HCEC 1CT (cell line): ENCODE measurements at places on chromosomes 7 and 10.
A peak's percentile ranks its signal among the peaks of the same experiment; 100 is the strongest.

DNA sequence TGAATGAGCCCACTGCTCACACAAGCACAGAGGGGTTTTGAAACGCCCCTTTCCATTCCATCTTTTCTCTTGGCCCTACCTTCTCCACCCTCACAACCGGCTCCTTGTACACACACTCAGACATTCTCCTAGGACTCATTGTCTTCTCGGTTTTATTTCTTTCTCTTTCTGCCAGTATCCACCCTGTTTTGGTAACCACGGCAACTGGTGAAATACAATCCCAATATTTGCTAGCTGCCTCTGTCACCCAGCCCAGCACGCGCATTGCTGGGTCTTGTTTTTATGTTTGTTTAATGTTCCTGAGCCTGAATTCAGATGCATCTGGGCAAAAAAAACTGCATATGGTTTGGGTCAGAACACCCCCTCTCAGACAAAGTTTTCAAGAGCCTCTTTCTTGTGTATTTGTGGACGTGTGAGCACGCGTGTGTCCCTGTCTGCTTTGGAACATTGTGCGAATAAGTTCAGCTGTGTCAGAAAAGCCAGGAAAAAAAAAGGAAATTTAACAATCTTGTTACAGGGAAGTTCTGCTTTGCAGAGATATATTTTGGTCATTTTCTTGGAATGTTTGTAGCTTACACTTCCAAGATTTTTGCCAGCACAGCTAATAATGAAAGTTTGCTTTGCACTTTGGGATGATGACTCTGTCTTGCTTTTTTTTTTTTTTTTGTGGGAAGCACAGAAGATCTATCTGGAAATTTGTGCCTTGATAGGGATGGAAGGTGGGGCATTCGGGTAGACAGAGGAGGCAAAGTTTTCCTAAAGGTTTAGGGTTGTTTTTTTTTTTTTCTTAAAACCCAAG, 225.9 kb downstream of the TRIL start:
- DNase-seq: no peak

- DNase-seq: no peak
These were observed 62.7 kb upstream of the FZD1 start for GRCh38 chr7:91201442-91202113.

DNA sequence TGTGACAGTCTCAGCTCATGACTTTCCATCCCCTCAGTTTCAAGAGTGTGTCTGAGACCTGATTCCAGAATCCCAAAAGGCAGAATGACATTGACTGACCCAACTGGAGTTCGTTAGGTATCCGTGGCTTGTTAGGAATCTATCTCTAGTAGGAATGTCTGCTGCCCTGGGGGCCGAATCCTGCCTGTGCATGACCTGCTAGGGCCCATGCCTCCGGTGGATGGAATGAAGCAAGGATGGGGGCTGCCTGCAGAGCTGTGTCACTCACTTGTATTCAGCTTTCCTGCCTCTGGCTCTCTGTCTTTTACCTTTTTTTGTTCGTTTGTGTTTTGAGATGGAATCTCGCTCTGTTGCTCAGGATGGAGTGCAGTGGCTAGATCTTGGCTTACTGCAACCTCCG, 129.5 kb downstream of the SDK1 start:
- no peak for DNase-seq

- DNase-seq: no peak
These were observed 27.2 kb downstream of the CHST15 start for GRCh38 chr10:124066126-124066700.

DNA sequence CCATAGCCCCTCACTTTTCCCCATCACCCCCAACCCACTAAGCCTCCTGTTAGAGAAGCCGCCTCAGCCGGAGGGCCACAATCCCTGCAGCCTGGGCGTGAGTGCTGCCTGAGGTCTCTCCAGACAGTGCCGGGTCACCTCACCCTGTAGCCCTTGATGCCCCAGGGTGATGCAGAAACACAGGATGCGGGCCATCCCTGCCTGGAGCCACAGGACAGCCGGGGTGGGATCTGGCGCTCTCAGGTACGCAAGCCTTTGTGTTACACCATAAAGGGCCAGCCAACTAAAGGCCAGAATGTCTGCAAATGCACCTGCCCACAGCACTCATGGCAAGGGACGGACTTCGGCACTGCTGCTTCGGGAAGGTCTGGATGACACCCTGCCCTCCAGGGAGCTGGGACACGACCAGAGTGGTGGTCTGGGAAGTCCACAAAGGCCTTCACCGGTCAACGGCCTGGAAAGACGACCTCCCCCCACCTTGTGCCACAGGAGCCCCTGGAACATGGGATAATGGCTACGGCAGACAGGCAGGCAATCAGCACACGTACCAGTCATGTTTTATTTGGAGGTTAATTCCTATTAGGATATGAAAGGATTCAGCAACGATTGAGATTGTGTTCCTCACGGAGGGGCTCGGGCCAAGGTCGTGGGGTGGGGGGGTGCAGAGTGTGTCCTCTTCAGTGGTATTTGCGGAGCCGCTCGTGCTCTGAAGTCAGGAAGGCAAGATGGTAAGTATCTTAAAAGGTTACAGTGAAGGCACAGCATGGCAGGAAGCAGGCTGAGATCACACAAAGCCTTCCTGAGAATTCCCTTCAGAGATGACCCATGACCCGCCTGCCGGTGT, 8.1 kb downstream of the ATP5MF start:
- no peak for DNase-seq

DNA sequence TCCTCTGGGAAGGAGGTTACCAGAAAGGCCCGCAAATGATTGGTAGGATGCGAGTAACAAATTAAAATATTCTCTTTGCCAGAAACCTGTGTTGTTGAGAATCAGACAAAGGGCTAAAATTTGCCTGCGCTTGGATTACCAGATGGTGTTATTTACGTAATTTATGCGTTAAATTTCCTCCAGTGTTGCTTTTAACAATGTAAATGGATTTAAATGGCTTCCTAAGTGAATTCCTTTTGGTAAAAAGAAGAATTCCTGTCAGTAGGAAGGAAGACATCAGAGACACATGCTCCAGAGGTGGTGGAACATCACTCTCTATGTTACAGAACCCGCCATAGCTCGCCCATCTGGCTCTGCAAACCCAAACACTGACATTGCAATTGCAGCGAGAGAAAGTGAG, 520.6 kb downstream of the GALNT17 start:
- DNase-seq: no peak

- DNase-seq: no peak
These were observed 139.8 kb downstream of the GRID1 start for GRCh38 chr10:86226781-86227201.

DNA sequence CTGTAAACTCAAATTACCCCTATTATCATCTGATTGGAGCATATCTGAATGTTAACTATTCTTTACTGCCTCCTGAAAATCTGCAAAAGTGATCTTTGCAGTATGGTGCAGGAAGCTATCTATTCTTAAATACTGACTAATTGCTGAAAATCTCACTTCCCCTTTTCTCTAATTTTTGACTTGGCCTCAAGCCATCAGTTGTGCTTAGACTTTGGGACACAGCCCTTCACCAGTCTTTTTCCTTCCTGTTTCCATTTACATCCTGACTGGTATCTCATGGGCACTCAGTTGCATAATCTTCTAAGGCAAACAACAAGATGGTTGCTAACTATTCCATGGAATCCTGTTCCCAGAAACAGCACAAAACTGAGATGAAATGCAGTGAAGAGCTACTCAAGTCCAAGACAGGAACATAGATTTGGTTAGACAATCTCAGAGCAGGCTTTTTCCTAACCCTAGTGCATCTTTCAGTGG, 228.5 kb downstream of the SORCS1 start:
- DNase-seq: no peak

DNA sequence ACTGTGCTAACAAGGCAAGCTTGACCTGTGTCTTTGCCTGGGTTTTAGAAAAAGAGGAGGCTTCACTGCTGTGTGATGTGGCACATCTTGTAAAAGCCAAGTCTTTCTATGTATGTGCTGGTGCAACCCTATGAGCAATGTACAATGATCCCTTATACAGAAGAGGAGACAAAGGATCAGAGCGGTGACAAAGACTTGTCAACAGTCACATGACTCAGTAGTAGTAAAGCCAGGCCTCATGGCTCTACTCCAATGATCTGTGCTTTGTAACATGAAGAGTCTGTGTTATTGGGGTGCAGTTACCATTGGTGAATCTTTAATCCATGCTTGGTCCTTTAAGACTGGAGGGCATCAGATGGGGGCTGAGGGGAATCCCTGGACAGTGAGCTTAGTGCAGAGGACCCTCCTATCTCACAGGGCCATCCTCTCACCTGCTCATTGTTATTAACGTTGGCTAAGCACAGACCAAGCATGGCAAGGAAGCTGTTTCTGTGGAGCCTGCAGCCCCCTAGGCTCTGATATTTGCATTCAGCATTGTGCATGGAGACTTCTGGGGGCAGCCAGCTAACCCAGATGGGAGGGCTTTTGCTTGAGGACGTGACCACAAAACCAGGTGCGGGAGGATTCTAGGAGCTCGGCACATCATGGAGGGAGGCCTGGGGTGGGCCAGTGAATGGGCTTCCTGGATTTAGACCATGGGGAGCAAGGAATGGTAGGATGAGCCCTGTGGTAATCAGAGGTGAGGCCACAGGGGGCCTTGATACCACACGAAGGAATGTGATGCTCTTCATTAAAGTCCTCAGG, 308.8 kb upstream of the ZNF32 start:
- DNase-seq: no peak

- DNase-seq: peak; percentile 38
These were observed 478.6 kb downstream of the LRMDA start for GRCh38 chr10:75910032-75910431.

- DNase-seq: peak; percentile 22
These were observed 91.2 kb downstream of the GTF2IRD1 start for GRCh38 chr7:74544706-74545469.

DNA sequence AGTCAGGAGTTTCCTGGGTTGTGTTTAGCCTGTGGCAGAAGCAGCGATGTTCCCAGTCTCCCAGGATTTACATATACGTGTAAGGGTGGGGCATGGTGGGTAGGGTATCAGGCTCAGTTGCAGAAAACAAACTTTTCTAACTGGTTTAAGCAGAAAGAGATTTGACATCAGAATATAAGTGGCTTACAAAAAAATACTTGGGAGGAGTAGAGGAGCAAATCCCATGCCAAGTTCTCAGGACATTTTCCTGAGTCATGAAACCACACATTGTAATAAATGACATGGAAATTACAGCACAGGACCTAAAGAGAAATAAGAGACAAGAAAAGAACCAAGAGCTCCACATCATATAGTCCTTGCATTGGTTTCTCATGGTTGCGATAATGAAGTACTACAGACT, 26.2 kb upstream of the FRMD4A start:
- peak; percentile 4 for DNase-seq

GRCh38 chr10:7293378-7293920, 117.4 kb downstream of the SFMBT2 start:
- DNase-seq: no peak

- no peak for DNase-seq
These were observed 5.8 kb upstream of the GFRA1 start for GRCh38 chr10:116278846-116279245.

DNA sequence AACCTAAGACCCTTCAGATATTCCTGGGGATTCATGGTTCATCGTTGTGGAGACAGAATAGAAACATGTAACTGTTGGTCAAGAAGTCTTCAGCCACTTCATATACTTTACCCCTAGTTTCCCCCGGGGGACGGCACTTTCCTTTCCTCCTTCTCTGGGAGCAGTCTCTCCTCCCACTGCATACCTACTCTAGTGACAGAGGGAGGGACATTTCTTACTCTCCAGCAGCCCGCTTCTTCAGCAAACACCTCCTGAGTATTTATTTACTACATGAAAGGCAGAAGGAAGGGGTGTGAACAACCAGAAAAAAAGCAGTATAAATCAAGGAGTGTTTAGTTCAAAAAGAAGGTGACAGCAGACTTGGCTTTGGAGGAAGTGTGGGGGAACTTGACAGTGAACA, 69.0 kb downstream of the LHFPL3 start:
- no peak for DNase-seq
